HuH-7 (cell line): ENCODE measurements at places on chromosomes 4 and X.

GRCh38 chr4:155546451-155546850, 120.2 kb upstream of the GUCY1A1 start:
- no peak for DNase-seq

GRCh38 chr4:153452658-153453378, 13.3 kb upstream of the TMEM131L start:
- no peak for DNase-seq

DNA sequence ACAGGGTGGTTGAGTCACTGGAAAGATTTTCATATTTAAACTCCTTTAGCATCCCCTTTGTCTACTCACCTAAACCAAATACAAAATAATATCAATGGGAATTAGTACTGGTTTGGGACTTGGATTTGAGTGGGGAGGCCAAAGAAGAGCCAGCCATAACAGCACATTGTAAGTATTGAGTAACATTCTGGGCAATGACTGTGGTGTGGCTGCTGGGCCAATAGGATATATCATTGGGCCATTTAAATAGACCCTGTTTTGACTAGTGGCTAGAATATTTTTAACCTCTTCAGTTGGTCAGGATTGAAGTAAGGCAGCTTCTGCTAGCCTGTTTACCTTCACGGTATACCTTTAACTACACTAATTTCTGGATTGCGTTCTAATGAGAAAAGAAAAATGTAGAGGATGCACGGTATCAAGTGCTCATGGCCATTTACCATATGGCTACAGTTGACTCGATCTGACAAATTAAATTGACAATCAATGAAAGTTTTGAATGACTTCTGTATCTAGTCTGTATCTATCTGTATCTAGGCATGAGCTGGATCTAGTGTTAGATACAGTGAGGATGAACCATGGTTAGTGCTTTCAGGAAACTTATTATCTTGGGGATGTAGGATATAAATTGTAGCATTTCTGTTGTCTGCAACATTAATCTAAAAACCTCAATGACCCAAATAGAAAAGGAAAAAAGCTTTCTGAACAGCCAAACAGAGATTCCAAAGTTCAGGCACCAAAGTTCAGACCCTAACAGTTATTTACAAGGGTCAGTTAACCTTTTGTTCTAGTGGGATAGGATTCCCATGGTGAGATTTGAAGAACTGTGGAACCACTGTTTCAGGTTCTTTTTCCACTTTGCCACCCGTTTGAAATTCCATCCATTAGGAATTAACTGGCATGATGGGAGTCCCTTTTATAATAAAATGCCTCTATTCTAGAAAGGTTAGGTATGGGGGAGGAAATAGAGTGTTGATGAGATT, 6.8 kb upstream of the ALB start:
- no peak for DNase-seq

DNA sequence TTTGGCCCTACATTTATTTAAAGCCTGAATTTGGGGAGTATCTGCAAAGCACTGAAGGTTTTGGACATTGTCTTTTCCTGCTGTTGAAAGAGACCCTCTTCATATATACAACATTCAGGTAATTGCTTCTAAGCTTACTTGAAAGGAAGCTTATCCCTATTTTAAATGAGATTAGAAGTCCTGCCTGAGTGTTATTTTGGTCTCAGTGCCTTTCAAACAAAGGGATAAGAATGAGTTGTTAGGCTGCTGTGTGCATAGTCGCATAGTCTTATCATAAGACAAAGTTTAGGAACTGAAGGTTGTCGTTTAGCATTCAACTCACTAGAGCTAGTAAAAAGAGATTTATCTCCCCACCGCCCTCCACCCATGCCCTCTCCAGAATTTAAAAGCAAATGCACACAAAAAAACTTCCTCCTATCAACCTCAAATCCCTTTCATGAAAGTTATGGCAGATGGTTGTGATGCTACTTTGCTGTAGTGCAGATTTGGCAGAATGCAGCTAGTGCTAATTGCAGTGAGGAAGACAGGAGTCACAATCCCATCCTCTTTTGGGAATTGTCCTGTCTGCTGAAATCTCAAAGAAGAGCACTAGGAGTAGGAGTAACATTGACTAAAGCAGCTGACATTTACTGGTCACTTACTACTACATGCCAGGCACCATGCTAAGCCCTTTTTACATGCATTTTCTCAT, 5.8 kb downstream of the HERC3 start:
- no peak for DNase-seq

- DNase-seq, result no peak
Observed at GRCh38 chr4:175731506-175731905, 80.6 kb downstream of the GPM6A start.

DNA sequence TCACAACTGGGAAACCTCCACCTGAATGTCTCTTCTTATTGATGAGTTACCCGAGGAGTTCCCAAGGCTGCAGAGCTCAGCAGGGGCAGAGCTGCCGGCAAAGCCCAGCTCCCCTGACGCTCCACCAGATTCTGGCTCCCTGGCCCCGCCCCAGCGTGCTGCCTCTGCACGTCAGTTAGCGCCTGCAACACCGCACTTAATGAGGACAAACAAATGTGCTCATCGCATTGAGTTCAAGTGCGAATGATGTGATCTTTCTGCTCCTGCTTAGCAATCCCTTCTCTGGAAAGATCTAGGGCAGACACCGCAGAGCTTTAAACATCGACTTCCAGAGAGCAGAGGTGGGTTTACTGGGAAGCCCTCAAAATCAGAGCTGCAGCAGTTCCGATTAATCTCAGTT, 55.5 kb upstream of the FBXW7 start:
- DNase-seq, result no peak

GRCh38 chrX:56268888-56269287, 36.7 kb downstream of the KLF8 start:
- no peak for DNase-seq
